ENCODE measurements at places on chromosomes 16 and 17. TPM values are rescaled to one million over a fixed set of nuclear protein-coding genes. Genes with fewer than 3 reads are reported as not detected.

- DNase-seq = peak; percentile 80
Observed at GRCh38 chr16:3952737-3953131, 72.2 kb upstream of the CREBBP start.

GRCh38 chr17:19337712-19338023 is 24.9 kb downstream of the B9D1 start:
- no peak for DNase-seq

- no peak for DNase-seq
Observed at GRCh38 chr16:86405319-86405718, 105.0 kb upstream of the FOXF1 start.

DNA sequence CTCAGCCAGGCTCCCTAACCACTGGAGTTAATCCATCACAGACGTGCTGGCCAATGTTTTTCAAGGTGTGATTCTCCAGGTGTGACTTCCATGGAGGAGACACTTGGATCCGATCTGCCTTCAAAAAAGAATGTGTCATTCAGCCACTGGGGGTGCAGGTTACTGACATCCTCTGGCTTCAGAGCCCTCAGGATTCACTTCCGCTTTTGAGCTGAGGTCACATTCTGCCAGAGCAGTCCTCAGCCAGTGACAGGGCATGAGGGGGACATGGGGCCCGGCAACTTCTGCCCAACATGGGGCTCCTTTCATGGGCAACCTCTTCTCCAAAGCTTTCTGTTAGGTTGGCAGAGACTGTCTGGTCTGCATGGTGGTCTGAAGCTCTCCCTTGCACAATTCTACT is 81.4 kb downstream of the GRIN2A start:
- no peak for DNase-seq

- no peak for DNase-seq
Observed at GRCh38 chr17:17983376-17983775, 10.7 kb downstream of the DRC3 start.

DNA sequence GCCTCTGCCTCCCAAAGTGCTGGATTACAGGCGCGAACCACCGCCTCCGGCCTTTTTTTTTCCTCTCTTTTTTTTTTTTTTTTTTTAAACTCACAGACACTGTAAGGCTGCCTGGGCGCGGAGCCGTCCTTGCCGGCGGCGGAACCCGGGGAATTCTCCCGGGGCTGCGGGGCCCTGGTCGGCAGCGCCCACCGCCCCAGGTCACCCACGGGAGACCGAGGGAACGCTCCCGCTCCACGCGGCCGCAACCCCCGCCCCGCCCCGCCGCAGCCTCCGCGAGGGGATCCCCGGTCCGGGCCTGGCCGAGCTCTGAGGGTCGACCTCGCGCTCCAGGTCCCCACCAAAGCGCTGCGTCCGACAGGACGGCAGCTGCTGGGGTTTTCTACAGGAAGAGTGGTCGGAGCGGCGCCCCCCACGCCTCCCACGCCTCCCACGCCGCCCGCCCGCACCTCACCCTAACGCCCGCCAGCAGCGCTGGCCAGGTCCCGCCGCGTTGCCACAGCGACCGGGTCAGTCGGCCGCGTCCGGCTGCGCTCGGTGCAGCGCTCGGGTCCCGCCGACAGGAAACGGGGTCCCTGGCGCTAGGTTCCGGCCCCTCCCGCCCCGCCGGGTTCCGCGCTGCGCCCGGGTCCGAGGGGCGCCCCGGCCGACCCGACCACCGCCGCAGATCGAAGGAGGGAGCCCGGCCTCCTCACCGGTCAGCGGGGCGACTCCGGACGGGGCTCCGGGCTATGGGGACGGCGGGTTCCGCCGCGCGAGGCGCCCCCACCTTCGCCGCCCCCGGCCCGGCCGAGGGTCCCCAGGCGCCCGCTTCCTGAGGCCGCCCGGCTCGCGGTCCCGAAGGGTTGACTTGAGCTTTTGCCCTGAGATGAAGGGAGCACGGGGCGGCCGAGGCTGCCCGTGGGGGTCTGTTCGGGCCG is at the start of gene CCDC57:
Gene CCDC57, minus strand, starts transcription at position 512 of the 920 bp plus-strand sequence. CDS start 10,898 bp downstream, outside the sequence.
- DNase-seq = peak; percentile 94

Gene SCARF1
- 0.06 TPM for total RNA-seq

Gene CBLN1
- not detected for total RNA-seq

DNA sequence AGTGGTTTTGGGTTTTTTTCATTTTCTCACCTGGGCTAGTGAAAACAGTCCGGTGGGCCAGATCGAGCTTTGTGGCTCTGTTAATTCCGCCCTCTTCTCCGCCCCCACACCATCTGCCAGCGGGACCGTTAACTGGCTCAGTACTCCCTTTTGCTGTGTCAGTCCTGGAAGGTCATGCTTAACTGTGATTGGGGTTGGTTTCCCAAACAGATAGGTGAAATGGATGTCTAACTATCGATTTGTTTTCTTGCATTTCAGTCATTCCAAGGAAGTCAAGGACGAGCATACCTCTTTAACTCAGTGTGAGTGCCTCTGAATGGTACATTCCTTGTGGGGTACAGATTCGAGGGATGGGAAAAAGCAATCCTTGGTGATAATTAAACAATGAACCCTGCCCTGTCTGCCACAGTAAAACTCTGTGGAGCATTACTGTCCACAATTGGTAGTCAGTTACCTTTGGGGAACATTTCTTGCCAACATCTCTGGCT is 56.7 kb downstream of the YPEL2 start:
- DNase-seq = no peak

Gene ZP2
- total RNA-seq = not detected

GRCh38 chr16:79334127-79334526 is 266.4 kb downstream of the MAF start:
- peak; percentile 17 for DNase-seq

DNA sequence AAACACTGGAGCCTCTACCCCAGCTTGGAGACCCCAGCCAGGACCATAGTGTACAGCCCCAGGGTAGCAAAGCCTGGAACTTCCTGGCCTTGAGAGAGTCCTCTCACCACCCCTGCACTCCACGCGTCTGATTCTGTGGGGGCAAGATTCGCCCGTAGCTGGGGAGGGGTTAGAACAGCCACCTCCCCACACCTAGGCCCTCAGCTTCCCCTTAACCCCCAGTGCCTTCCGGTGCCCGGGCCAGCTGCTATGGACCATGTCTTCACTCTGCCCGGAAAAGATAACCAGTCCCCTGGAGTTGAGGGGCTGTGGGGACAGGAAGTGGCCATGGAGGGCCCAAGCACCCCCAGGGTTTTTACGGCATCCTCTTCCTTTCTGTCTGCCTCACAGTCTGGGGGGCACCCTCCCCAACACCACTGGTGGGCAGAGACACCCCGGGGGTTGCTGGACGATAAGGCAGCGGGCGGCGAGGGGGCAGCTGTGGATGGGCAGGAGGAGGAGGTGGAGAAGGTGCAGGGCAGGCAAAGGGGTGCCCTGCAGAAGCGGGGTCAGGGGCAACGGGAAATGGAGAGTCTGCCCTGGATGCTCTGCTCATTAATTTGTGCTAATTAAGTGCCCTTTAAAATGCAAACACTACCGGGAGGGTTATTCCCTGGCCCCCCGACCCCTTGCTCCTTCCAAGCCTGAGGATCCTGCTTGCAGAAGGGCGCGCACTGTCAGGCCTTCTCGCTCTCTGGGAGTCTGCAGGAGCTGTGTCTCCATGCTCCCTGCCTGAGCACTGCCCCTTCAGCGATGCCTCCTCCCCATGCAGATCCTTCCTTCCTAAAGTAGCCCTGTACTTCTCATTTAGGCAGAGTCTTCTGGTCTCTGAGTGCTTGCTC is 2.4 kb downstream of the PRSS27 start:
- DNase-seq = no peak

Measured in SJCRH30 (cell line).